GM04504 (cell line): ENCODE measurements at places on chromosomes 6 and 20.

GRCh38 chr6:32941214-32941768 is 463 bp upstream of the HLA-DMB start:
- DNase-seq: no peak

- no peak for DNase-seq
Measured at GRCh38 chr6:447381-448165, 56.0 kb downstream of the IRF4 start.

GRCh38 chr6:161772176-161772575 is 498.3 kb upstream of the AGPAT4 start:
- no peak for DNase-seq

GRCh38 chr20:48828734-48829460 is 1.1 kb upstream of the PREX1 start:
- DNase-seq: no peak

DNA sequence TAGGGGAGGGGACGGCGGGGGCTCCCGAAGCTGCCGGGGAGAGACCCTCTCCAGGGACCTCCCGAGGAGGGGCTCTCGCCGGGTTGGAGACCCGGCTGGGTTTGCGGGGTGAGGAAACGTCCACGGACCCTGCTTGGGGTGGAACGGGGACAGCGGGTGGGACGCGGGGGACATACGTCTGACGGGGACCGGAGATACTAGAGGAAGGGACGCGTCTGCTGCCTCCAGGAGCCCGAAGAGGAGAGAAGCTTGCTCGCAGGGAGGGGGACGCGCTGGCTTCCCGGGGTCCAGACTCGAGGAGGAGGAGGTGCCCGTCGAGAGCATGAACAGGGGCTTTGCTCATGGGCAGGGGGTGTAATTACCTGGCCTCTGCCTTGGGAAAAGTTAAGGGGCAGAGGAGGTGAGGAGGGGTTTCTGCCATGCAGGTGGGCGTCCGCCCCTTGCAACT is 593 bp downstream of the DNMT3B start:
- DNase-seq: no peak

GRCh38 chr6:40399888-40400457 is 187.2 kb downstream of the LRFN2 start:
- DNase-seq: no peak

DNA sequence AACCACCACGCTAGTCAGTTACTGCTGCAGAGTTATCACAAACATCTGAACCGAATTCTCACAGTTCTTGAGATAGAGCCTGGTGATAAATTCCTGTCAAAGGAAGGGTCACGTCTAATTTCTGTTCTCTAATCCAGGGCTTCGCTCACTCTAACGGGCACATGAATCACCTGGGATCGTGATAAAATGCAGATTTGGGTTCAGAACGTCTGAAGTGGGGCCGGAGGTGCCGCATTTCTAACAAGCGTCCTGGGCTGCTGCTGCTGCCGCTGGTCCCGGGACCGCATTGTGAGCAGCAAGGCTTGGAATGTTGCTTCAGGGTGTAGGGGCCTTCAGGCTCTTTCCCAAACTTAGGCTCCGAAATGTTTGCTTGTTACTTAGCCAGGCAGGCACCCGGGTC is 264.1 kb downstream of the CDC5L start:
- DNase-seq: no peak

GRCh38 chr6:15462256-15462655 is 200.6 kb downstream of the DTNBP1 start:
- DNase-seq: no peak

- peak; percentile 92 for DNase-seq
Measured at GRCh38 chr6:110537208-110538123, 61.1 kb upstream of the SLC22A16 start.

- DNase-seq: peak; percentile 98
Measured at GRCh38 chr6:16929809-16930208, 168.5 kb upstream of the ATXN1 start.

- DNase-seq: no peak
Measured at GRCh38 chr6:168663041-168663440, 222.1 kb downstream of the SMOC2 start.
